ENCODE measurements at places on chromosomes 7 and 10.

- DNase-seq = no peak
These were observed 122.5 kb upstream of the CDK13 start for GRCh38 chr7:39827571-39827970.

DNA sequence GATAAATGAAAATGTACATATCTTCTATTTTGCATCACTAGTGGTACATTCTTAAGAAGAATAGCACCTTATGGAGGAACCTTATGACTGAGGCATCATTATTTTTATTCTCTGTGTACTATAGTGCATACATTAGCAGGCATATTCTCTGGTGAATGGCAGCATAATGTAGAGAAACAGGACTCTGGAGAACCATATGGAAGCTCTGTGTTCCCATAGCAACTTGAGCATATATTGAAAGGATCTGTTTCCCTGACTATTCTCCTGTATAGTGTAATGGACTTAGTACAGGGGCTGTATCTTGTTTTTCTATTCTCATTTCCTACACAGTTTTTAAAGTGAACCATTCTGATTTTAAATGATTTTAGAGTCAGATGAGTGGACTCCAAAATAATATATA is 128.4 kb upstream of the SMIM30 start:
- no peak for DNase-seq

GRCh38 chr10:97358349-97358748 is 23.8 kb upstream of the FRAT2 start:
- DNase-seq = no peak

GRCh38 chr7:134371536-134371935 is 54.8 kb upstream of the SLC35B4 start:
- no peak for DNase-seq

GRCh38 chr10:129381741-129382140 is 85.3 kb upstream of the MGMT start:
- no peak for DNase-seq

DNA sequence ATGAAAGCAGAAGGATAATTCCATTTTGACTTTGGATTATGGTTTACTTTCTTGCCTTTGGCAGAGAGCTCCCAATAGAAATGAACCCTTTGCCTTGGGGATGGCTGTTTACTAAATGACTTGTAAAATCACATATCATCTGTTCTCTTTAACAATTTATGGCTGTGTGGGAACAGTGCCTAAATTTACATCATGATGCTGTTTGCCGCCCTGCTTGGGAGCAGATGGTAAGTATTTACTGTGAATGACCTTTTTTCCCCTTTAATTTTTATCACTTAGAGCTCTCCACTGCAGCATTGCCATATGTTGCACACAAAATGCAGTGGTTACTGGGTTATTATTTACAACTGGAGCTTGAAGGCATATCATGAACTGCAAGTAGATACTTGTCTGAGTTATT is 13.4 kb downstream of the HEPACAM2 start:
- DNase-seq = no peak

Data from stimulated activated CD4-positive, alpha-beta T cell treated with anti-CD3 and anti-CD28 coated beads, Interleukin-2, amount 100 ng/mL, for 24 hours (primary cell).